ENCODE measurements at places on chromosomes 11 and 22. TPM values are rescaled to one million over a fixed set of nuclear protein-coding genes. Genes with fewer than 3 reads are reported as not detected.

CDC45 gene
- total RNA-seq: 0.26 TPM

TUT1 gene
- total RNA-seq: 7.0 TPM

GRCh38 chr11:60910281-60910687 lies 3.7 kb upstream of the TMEM109 start:
- no peak for DNase-seq

DNA sequence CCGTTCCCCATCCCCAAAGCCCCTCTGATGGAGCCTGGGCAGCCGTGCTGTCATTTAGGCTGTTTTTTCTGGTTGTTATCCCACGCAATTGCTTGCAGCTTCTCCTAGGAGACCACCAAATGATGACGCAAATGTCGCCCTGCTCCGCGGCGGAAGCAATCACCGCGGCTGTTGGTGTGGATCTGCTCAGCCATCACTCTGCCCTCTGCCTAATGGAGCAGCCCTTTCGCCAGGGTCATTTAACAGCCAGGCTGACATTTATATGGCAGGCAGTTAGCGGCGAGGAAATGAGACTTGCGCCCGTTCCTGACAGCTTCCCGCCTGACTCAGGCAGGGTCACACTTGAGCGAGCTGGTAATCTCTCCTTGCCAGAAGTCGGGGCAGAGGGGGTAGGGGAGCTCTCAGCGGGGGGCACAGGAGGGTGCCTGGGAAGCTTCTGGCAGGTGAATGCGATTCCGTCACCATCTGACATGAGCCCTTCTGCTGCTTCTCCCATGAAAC lies 97.9 kb upstream of the RTL6 start:
- DNase-seq: no peak

GRCh38 chr11:60995798-60996197 lies 24.3 kb downstream of the CD6 start:
- DNase-seq: peak; percentile 31

- no peak for DNase-seq
Observed at GRCh38 chr11:36030731-36031281, 86.9 kb downstream of the LDLRAD3 start.

GRCh38 chr11:65468874-65469333 lies 29.9 kb upstream of the MALAT1 start:
- peak; percentile 84 for DNase-seq

Measured in bronchial epithelial cell (primary cell).